Sciatic nerve (tissue), 2 donors: ENCODE measurements at places on chromosomes 5 and 9. TPM values are rescaled to one million over a fixed set of nuclear protein-coding genes. Genes with fewer than 3 reads are reported as not detected.

GRCh38 chr9:107269681-107270080, 13.4 kb upstream of the RAD23B start:
- DNase-seq: no peak

DNA sequence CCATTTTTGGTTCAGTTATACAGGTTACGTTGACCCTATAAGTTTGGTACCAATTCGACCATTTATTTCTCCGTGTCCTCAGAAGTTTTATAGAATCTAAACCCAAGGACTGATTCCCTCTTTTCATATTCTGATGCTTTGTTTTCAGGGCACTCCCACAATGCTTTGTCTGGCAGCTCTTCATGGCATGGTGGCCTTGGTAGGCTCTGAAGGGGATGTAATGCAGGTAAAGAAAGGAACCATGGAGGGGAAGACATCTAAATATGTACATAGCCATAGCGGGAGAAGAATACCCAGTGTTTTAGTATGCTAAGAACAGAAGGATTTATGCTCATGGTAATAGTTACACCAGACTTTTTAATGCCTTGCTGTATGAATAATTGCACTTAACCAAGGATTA, 82.7 kb downstream of the HACD4 start:
- DNase-seq: no peak

- DNase-seq: no peak
Measured at GRCh38 chr5:119070578-119070827, 384 bp upstream of the DMXL1 start.

DNA sequence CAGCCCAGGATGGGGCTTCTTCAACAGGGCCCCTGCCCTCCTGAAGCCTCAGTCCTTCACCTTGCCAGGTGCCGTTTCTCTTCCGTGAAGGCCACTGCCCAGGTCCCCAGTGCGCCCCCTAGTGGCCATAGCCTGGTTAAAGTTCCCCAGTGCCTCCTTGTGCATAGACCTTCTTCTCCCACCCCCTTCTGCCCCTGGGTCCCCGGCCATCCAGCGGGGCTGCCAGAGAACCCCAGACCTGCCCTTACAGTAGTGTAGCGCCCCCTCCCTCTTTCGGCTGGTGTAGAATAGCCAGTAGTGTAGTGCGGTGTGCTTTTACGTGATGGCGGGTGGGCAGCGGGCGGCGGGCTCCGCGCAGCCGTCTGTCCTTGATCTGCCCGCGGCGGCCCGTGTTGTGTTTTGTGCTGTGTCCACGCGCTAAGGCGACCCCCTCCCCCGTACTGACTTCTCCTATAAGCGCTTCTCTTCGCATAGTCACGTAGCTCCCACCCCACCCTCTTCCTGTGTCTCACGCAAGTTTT, 23.6 kb downstream of the PCDHGC5 start:
- DNase-seq: peak; percentile 88

The EIF4E1B gene
- not detected for total RNA-seq

GRCh38 chr5:88203981-88204750, 64.5 kb downstream of the TMEM161B start:
- no peak for DNase-seq

- peak; percentile 85 for DNase-seq
Measured at GRCh38 chr5:87829217-87829551, 416.5 kb upstream of the CCNH start.

DNA sequence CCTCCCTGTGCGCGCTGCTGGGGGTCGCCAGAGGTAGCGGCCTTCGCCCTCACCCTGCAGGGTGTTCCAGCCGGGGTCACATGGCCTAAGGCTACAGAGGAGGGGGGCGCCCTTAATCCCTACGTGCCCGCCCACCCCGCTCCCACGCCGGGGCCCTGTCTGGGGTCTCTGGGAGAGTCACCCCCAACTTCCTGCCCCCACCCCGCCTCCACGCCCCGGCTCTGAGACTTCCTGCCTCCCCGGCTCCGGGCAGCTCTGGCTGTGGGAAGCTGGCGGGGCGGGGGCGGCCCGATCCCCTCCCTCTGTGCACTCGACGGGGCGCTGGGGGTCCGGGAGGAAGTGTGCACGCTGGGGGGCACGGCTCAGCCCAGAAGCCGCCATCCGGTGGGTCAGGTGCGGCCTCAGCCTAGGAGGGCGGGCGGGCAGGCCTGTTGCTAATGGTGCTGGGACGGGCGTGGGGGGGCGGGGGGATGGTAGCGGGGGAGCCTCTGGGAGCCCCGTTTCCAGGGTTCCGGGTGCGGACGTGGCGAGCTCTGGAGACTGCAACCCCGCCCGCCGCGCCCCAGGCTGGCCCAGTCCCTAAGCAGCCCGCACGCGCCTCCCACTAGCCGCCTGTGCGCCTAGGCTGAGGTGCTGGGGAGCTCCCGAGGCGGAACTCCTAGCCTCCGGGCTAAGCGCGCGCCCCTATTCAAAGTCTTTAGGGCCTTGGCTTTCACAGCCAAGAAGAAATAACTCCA, 61.6 kb downstream of the CXXC5 start:
- DNase-seq: peak; percentile 69

GRCh38 chr9:3246241-3246640, 279.6 kb downstream of the RFX3 start:
- no peak for DNase-seq

The SPINK1 gene
- 2.8 TPM for total RNA-seq

The ELOVL7 gene
- total RNA-seq: 32.1 TPM

- no peak for DNase-seq
Measured at GRCh38 chr5:57676222-57677098, 193.8 kb upstream of the ACTBL2 start.
